A549 treated with dexamethasone at 1 μM for 4 hours (cell line): ENCODE measurements at places on chromosomes 16 and 17. TPM values are rescaled to one million over a fixed set of nuclear protein-coding genes. Genes with fewer than 3 reads are reported as not detected.

BFAR gene
- 128 to 140 TPM (median 137 TPM) in 5 replicates for total RNA-seq

CDRT4 gene
- total RNA-seq, result 0.78 to 1.6 TPM (median 1.2 TPM) in 4 of 5 replicates, not detected in the other

AGRP gene
- 0.13 TPM in 1 of 5 replicates, not detected in the others for total RNA-seq

ASB16 gene
- 0.05 to 0.07 TPM (median 0.06 TPM) in 3 of 5 replicates, not detected in the others for total RNA-seq

CLEC10A gene
- not detected in 5 replicates for total RNA-seq

EPX gene
- total RNA-seq, result not detected in 5 replicates

TP53TG3B gene
- 0.29 to 0.61 TPM in 2 of 5 replicates, not detected in the others for total RNA-seq

ZNF18 gene
- 5.2 to 6.7 TPM (median 5.8 TPM) in 5 replicates for total RNA-seq

GAS7 gene
- total RNA-seq, result 0.38 to 0.73 TPM (median 0.61 TPM) in 5 replicates

UTS2R gene
- total RNA-seq, result 0.06 TPM in 2 of 5 replicates, not detected in the others

DECR2 gene
- total RNA-seq, result 21.2 to 29.7 TPM (median 26.3 TPM) in 5 replicates

MPO gene
- not detected in 5 replicates for total RNA-seq

PGAP3 gene
- total RNA-seq, result 6.9 to 8.0 TPM (median 7.5 TPM) in 5 replicates

TBX6 gene
- 0.12 to 0.42 TPM (median 0.29 TPM) in 5 replicates for total RNA-seq

FNDC8 gene
- 0.06 to 0.09 TPM (median 0.07 TPM) in 3 of 5 replicates, not detected in the others for total RNA-seq

PITPNM3 gene
- 1.5 to 3.0 TPM (median 2.3 TPM) in 5 replicates for total RNA-seq

ASGR2 gene
- total RNA-seq, result not detected in 5 replicates

IGFALS gene
- 0.05 to 0.13 TPM (median 0.05 TPM) in 3 of 5 replicates, not detected in the others for total RNA-seq

PRSS33 gene
- not detected in 5 replicates for total RNA-seq

PRKCB gene
- 0.17 to 0.23 TPM (median 0.22 TPM) in 5 replicates for total RNA-seq

KRTAP3-2 gene
- 0.16 to 0.41 TPM (median 0.28 TPM) in 4 of 5 replicates, not detected in the other for total RNA-seq

ZNF205 gene
- 11.1 to 15.7 TPM (median 14.3 TPM) in 5 replicates for total RNA-seq
